Small intestine (tissue), 16 donors: ENCODE measurements at places on chromosomes 7 and 10.
A peak's percentile ranks its signal among the peaks of the same experiment; 100 is the strongest.

DNA sequence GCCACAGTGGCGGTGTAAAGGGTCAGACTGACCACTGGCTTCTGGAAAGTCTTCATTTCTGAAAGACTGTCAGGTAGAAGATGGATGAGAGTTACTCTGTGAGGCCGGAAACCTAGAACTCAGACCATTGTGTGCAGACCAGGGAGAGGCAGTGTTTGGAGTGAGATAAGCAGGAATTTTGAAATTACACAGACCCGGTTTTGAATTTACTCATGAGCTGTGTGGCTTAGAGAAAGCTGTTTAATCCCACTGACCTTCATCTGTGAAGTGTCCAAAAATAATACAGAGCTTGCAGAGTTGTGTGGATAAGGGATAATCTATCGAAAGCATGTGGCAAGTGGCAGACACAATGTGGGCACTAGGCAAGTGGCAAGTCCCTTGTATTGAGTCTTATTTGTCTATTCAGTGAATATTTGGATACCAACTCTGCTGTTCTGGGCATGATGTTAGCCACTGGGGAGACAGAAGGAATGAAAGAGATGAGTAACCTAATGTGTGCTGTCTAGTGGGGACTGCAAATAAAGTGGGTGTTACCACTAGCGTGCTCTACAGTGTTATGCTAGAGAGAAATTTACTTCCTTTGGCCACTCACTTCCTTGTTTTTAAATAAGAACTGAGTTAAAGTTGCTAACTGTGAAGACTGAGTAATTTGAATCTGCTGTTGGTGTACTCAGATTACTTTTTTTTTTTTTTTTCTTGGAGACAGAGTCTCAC is 69.4 kb downstream of the KIAA1217 start:
- no peak for DNase-seq

GRCh38 chr10:9634466-9634865 is 1383.2 kb upstream of the CELF2 start:
- no peak for DNase-seq

DNA sequence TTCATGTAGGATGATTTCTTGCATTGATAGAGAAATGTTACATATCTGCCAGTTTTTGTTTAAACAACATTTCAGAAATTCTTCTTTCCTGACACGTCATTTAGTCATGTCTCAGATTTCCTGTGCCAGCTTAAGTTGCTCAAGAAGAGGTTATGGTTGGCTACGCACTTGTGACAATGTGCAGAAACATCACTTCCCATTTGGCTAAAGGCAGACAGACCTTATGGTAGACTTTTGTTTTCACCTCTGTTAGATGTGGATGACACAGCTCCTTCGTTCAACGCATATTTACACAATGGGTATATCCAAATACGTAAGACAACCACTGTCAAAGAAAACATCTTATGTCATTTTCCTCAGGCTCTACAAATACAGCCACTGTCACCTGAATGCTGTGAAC is 125.8 kb downstream of the DOCK4 start:
- DNase-seq = no peak

DNA sequence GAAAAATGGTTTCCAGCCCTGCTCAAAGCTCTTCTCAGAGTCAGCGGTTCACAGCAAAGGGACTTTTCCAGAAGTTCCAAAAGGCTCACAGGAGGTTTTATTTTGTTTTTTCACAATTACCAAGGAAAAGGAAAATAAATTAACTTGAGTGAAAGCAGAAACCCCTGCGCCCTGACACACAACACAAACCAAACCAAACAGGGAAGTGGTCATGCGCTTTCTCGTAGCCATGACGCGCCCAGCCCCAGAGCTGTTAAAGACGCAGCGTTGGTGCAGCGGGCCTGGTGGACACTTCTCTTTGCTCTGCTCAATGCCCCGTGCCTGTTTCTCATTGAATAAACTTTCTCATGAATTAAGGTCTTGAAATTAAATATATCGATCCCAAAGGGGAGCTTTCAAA is 134.4 kb upstream of the LYZL2 start:
- DNase-seq = no peak

DNA sequence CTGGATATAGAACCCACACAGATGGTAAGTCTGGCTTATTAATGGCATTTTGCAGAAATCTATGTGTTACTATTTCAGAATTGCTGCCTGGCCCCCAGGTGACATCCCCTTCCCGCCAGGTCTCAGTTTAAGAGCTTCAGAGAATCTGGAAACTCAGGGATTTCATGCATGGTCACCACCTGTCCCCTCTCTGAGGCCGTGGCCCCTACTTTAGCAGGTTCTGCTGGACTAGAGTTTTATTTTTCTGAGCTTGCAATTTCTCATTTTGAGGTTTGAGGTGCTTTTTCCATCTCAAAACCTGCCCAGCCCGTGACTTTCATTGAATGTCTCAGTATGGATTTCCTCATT is 24.7 kb upstream of the GJD4 start:
- no peak for DNase-seq

DNA sequence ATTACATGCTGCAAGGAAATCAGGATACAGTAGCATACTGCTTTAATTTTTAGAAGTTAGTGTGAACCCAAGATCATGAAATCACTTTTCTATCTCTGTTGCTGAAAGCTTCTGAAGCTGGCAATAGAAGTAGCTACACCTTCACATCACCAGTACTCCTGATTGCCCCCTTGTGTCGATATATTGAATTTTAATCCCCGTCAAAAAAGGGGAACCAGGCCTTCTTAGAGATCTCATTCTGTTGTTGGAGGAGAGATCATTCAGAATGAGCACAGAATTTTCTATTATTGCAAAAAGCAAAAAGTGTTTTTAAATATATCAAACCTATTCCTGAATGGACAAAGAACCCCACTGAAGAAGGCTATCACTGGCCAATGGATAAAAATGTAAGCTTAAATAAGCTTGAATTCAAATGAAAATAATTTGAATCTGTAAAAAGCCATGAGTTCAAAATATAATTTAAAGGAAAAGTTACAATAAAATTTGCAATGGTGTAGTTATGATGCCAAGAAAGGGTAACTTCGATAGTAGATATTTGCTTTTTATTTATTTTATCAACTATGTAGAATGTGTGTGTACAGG is 39.7 kb upstream of the TEX47 start:
- peak; percentile 45 for DNase-seq
